Thymus (tissue), 14 donors: ENCODE measurements at places on chromosomes 11 and 22. TPM values are rescaled to one million over a fixed set of nuclear protein-coding genes. Genes with fewer than 3 reads are reported as not detected.

Gene GLYATL2
- 0.19 TPM for total RNA-seq

DNA sequence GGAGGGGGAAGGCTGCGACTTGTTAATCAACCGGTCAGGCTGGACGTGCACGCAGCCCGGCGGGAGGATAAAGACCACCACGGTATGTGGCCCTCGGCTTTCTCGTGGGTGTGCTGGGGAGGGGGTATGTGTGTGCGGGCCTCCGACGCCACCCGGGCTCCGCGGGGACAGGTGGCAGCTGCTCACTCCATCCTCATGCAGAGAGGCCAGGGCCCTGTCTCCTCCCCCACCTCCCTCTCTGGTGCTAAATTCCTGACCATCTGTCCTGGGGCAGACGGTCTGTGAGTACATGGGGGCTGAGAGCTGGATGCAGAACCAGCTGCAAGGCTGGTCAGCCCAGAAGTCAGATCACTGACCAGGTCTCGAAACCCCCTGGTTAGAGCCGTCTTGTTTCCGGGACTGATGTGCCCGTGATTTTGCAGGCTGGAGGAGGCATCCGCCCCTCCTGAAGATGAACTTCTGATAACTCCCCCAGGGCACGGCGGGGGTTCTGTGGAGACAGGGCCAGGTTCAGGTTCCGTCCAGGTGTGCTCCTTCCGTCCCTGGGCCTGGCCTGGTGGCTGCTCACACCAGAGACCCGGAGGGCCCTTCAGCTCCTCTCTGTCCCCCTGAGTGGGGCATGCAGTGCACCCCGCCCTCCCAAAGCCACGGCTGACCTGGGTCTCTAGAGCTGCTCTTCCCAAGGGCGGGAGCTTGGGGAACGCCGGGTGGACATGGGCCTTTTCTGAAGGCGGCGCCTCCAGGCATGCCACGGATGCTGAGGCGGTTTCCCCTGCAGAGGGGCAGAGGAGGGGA lies 1119.7 kb downstream of the BRD1 start:
- no peak for DNase-seq

DNA sequence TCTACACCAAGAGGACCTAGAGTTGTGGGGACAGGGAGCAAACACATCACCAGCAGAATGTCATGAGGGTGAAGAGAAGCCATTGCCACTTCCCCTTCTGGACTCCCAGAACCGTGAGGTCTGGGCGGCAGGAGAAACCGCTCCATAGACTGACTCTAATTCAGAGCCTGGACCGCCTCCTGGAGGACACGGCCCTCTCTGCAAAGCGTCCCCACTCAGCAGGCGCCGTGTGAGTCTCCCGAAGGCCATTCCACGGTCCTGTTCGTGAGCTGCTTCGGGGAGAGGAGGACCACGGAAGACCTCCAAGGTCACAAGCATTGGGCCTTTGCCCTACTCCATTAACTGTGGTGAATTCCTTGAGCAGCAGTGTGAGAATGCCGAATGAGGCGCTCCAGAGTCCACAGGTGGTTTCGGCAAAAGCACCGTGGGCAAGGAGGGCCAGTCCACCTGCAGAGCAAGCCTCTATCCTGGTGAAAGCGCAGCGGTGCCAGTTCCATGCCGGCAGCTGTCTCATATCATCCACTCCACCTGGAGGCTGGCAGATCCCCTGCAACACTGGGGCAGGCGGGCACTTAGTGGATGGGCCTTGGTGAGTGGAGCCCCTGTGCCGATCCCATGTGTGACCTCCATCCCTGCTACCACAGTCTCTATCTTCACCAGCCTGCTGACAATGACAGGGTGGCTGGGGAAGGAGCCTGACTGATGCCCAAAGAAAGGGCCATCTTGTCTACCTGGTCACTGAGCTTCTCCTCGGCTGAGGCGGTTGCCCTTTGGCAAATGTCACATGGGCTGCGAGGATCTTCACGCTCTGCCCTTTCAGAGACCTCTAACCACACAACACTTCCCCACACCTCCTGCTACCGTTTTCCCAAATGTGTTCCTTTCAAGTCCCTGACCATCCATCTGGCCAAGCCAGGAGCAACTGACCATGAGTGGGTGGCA lies 7.5 kb downstream of the C11orf21 start:
- no peak for DNase-seq

DNA sequence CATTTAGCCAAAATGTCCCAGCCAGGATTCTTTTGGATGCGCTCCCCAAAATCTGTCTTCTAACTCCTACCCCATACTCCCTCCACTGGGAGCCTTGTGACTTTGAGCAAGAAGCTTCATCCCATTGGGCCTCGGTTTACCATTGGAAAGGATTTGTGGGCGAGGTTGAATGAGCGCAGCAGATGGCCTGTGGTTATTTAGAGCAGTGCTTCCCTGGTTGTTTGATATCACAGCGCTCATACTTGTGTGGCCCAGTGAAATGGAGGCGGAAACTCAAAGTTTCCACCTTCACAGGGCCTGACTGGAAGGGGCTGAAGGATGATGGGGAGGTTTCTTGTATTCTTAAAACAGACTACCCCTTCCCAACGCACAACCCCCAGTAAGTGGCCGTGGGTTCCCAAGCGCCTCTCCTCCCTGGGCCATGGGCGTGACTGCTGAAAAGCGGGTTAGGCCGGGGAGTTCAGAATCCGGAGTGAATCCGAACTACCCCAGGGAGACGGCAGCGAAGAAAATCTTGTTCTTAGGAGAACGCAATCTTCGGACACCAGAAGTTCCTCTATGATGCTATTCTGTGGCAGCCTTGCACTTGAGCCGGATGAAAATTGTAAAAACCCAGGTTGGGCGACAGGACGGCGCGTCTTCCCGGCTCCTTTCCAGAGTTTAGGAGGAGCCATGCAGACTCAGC lies 1.2 kb upstream of the ATF4 start:
- no peak for DNase-seq

DNA sequence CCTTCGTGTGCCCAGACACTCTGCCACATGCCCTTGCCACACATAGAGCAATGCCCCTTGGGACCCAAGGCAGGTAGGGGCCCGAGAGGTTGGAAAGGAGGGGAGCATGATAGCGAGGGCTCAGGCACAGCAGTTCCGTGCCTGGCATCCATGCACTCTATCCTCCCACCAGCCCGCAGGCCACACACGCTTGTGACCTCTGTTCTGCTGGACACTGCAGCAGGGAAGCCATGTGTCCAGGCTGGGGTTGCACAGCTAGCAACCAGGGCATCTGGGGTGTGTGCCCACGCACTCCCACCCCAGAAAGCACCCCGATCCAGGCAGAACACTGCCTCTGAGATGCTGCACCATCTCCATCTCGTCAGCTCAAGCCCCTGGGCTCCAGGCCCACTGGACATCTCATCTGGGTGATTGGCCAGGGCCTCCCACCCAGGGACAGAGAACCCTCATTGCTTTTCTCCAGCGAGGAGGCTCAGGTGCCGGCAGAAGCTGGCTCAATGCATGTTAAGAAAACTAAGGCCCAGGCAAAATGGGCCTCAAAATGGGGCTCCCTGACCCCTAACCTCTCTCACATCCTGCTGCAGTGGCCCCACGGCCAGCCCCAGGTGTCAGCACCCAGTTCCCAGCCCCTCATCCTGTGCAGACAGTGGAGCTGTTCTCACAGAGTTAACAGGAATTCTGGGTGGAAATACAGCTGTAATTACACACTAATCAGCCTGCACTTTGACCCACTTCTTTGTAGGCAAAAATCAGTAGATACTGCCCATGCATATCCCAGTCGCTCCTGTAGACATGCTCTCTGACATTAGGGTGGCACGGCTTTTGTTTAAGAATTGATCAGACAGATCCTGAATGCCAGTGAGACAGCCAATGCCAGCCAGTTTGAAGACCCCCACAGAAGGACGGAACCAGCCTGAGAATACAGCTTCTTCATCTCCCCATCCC lies 173.9 kb upstream of the B3GAT1 start:
- DNase-seq, result no peak

- DNase-seq, result no peak
These were observed 174.2 kb downstream of the BUD13 start for GRCh38 chr11:116598556-116598955.

Gene FZD4
- 3.4 TPM for total RNA-seq

Gene POU2AF3
- total RNA-seq, result 2.7 TPM

DNA sequence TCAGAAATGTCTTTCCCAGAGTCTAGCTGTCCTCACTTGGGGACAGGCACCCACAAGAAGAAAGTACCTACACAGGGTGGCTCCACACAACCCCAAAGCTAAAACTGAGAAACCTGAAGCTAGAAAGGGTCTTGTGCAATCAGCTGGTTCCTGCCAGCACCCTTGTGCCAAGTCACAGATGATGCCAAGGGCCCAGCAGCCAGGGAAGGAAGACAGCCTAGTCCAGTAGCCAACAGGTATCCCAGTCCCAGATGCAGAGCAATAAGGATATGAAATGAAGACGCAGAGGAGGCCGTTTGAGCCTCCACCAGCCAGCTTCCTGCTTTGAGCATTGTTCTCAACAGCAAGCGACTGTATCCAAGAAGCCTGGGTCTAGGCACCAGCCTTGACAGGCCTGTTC lies 6.1 kb downstream of the PLEKHA7 start:
- DNase-seq, result no peak

DNA sequence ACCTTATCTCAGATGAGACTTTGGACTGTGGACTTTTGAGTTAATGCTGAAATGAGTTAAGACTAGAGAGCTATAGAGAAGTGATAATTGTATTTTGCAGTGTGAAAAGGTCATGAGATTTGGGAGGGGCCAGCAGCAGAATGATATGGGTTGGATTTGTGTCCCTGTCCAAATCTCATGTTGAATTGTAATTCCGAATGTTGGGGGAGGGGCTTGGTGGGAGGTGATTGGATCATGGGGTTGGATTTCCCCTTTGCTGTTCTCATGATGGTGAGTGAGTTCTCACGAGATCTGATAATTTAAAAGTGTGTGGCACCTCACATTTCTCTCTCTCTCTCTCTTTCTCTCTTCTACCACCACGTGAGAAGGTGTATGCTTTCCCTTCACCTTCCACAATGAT lies 777.8 kb upstream of the LUZP2 start:
- no peak for DNase-seq

Gene TRPM5
- 0.09 TPM for total RNA-seq

Gene INPP5J
- total RNA-seq, result 0.47 TPM

Gene OR8G5
- total RNA-seq, result 0.05 TPM

Gene OR5P2
- not detected for total RNA-seq

GRCh38 chr11:98056945-98057344 lies 963.8 kb upstream of the CNTN5 start:
- no peak for DNase-seq

Gene LRRC56
- 0.47 TPM for total RNA-seq

Gene SLC5A1
- 0.24 TPM for total RNA-seq

Gene ASPHD2
- total RNA-seq, result 2.1 TPM

DNA sequence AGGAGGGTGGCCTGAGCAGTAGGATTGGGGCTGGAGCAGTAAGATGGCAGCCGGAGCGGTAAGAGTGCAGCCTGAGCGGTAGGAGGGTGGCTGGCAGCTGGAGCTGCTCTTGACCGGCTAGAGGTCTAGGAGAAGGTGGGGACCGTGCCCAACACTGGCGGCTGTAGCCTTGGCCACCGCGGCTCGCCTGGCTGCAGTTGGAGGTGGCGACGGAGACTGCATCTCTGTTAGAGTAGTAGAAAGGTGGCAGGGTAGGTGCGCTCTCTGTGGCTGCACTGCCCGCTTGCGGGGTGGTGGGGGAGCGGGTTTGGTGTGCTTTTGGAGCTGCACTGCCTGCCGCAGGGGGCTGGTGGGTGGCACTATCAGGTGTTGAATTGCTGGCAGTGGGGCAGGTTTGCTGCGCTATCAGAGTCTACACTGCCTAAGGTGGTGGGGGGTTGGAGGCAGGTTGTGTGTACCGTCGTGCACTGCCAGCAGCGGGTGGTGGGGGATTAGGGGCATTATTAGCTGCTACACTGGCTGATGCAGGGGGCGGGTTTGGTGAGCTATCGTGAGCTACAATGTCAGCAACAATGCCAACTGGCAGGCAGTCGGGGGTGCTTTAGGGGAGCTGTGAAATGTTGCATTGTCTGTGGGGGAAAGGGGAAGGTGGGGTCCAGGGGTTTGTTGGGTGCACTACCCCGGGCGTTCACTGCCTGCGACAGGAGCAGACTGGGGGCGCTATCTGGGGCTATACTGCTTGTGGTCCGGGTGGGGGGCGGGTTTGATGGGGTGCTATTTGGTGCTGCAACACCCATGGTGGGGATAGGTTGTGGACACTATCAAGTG lies 4461.3 kb upstream of the OR11H1 start:
- DNase-seq, result no peak

Gene SSTR3
- total RNA-seq, result 25.6 TPM

DNA sequence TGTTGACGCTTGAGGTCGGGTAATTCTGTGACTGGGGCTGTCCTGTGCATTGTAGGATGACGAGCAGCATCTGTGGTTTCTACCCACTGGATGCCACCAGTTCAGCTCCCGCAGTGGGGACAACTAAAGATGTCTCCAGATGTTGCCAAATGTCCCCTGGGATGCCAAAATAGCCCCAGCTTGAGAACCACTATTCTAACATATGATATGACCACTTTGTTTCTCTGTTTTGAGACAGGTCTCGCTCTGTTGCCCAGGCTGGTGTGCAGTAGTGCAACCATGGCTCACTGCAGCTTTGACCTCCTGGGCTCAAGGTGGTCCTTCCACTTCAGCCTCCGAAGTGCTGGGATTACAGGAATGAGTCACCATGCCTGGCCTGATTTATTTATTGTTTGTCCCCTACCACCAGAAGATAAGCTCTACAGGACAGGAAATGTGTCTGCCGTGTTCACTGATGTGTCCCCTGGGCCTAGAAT lies 4.4 kb upstream of the MEN1 start:
- no peak for DNase-seq

Gene C11orf52
- 1.3 TPM for total RNA-seq

- DNase-seq, result no peak
These were observed 33.0 kb upstream of the RIC3 start for GRCh38 chr11:8201644-8202365.

DNA sequence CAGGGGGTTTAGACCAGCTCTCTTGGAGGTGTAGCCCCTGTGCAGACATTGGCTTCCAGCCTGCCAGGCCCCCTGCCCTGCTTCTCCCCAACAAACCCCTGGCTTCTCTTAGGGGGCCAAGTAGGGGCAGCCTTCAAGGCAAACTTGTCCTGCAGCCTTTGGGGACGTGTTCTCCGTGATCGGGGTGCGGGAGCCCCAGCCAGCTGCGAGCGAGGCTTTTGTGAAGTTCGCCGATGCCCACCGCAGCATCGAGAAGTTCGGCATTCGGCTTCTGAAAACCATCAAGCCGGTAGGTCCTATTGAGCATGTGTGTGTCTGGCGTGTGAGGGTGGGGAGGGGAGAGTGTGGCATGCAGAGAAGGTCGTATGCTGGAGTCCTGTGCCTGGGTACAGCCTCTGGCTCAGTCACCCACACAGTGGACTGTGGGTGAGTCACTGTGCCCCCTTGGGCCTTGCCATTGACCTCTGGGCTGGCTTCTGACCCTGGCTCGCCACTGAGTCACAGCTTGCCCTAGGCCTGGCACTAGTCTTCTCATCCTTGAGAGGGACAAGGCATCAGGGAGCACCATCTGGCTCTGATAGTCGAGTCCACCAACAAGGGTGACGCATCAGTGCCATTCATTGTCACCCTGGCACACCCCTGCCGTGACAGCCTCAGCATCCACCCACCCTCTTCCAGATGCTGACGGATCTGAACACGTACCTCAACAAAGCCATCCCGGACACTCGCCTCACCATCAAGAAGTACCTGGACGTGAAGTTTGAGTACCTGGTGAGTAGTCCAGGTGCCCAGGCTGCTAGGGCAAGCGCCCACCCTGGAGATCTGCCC lies 11.4 kb downstream of the SLC16A8 start:
- DNase-seq, result no peak

Gene KRTAP5-11
- total RNA-seq, result not detected
